ENCODE measurements at places on chromosomes 6 and 20.

DNA sequence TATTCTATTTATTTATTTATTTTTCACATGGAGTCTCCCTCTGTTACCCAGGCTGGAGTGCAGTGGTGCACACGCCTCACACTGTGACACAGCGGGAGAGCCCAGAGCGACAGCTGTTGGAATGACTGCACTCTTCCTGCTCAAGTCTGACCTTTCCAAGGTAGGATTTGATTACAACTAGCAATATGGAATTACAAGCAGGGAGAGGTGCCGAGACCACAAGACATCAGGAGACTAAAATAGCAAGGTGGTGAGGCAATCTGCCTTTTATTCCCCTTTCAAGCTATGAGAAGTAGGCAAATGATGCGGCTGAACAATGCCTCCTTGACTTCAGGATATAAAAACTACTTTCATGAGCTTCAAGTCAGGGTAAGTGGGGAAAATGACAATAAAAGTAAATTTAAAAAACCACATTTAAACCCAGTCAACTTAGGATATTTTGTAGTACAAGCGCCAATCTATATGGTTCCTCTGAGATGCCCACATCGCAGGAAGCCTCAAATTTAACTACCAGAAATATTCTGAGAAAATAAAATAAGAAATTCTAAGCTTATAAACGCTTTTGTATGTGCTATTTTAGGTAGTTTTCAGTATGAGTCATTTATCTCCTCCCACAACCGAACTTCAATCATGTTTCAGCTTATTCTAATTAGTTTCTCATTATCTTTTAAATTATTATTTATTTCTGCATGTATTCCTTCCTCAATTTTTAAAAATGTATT is 146.9 kb upstream of the SGK1 start:
- DNase-seq: peak; percentile 69

- DNase-seq: peak; percentile 65
Observed at GRCh38 chr6:154276810-154277628, 79.6 kb downstream of the IPCEF1 start.

- no peak for DNase-seq
Observed at GRCh38 chr6:147691446-147691845, 183.0 kb downstream of the SAMD5 start.

DNA sequence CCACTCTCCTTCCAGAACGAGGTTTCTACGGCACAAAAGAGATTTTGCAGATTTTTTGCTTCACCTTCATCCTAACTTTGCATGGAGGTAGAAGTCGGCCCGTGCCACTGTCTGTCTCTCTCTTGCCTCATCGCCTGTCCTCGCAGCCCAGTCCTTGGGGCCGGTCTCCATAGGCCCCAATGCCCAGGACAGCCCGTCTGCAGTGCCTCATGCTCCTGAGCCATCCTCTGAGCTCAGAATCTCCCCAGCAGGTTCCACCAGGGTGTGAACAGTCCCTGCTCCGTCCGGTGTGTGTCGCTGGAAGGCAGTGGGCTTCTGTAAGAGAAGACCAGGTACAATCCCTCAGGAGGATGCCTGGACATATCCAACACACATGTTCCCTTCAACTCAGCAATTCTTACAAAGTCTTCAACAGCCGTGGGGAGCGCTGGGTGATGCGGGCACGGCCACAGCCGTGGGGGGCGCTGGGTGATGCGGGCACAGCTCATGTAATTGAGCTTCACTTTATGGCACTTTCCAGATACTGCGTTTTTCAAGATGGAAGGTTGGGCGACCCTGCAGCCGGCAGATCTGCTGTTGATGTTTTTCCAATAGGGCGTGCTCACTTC is 231.9 kb downstream of the DLL1 start:
- no peak for DNase-seq

DNA sequence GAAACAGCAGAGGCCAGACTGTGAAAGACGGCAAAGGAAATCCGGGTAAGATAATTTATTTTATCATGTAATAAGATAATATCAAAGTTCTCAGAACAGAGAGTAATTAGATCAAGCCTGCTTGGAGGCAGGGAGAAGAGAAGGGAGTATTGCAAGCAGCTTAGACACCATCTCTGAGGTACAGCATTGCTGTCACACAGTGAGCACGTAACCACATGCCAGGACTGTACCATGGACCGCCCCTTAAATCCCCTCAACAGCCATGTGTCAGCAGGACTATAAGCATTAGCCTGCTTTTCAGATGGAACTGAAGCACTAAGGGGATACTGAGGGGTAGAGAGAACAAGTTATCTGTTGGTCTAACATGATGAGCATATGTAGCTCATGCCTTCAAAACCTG is 141.5 kb downstream of the C6orf118 start:
- no peak for DNase-seq

GRCh38 chr20:62891111-62891510 is 29.5 kb upstream of the TCFL5 start:
- DNase-seq: no peak

- DNase-seq: no peak
Observed at GRCh38 chr6:134351615-134352474, 33.9 kb upstream of the SGK1 start.

DNA sequence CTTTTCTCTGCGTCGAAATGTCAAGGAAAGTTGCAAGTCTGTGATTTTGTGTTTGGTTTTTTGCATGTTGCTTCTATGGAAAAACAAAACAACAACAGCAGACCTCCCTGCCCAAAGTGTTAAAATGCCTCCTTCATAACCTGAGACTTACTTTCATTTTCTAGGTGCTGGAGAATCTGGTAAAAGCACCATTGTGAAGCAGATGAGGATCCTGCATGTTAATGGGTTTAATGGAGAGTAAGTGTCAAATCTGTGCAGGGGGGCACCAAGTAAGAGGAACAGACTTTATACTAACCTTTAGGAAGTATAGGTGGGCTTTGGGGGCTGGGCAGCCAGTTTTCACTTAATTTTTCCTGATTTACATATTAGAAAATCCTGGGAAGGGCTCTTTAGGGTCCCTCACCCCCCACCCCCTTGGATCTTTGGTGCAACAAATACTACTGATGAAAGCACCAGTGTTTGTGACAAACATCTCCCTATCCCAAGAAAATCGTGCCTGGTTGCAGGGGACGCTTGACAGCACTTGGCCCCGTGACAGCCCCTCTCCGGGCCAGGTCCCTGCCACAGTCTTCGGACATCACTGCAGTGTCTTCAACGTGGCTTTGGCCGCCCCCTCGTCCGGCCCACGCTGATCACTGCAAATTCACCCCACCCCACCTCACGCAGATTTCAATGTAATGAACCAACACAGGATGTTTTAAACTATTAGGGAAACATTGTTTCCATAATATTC is 43.1 kb downstream of the GNAS start:
- no peak for DNase-seq

DNA sequence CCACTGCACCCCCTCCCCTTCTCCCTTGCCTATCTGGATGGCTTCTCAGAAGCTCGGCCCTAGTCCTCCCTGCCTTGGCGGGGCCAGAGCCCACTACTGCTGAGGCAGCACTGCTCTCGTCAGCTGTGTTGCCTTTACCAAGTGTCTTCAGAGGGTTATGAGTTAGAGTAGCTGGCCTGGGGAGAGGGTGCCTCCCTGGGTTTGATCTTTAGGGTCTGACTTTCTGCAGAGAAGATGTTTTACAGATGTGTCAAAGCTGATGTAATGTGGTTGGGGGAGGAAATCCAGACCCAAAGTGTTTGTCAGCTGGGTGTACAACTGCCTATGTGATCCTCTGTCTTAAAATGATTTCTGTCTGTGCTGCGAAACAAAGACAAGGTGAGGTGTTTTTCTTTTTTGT is 30.4 kb upstream of the PI16 start:
- peak; percentile 47 for DNase-seq

GRCh38 chr20:10185741-10186558 is 32.7 kb upstream of the SNAP25 start:
- DNase-seq: peak; percentile 39

- DNase-seq: no peak
Observed at GRCh38 chr6:65468307-65468706, 238.7 kb downstream of the EYS start.

DNA sequence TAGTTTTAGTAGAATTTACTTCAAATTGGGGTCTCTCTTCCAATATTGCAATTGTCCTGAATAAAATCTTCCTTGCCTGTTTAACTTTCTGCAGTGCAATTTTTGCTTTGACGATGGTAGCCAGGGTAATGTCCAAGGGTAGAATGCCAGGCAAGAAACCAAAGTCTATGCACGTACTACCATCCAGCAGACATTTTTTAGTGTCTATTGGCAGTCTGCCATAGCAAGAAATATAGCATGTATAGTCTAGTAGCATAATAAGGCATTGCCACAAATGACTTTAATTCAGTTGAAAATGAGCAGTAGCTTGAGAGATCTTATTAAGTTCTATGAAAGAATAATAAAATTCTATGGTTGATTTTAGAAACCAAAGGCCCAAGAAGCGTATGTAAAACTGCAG is 62.3 kb upstream of the KCNQ5 start:
- no peak for DNase-seq

DNA sequence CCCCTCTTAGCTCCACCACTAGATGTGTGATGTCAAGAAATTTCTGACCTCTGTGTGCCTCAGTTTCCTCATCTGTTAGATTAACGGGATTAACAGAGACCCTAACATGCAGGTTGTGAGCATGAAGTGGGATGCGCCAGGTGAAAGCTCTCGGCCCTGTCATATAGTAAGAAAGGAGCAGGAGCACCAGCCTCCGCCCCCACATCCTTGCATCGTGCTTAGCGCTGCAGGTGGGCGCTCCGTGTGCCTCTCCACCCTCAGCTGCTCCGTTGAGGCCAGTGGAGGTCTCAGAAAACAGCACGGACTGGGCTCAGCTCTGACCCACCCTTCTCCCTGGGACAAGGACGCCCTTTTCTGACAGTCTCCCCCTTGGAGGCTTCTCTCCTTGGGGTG is 63.4 kb downstream of the TCP11 start:
- DNase-seq: no peak

DNA sequence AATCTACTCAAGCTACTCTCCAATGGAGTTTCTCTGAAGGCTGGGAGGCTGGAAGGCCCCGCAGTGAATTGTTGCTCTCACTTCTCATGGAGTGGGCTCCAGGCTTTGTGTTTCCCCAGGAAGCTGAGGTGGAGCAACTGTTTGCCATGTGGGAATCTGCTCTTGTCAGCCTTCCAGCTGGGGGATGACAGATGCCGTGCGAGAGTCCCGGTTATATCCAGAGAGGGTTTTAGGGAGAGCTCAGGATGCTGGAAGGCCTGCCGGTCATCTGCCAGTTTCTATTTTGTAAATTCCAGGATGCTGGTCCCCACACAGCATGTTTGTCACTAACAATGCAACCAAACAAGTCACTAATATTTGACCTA is 98.2 kb upstream of the NAA20 start:
- no peak for DNase-seq

Data from fibroblast of mammary gland (primary cell).